ENCODE measurements at places on chromosomes 11 and 22.

DNA sequence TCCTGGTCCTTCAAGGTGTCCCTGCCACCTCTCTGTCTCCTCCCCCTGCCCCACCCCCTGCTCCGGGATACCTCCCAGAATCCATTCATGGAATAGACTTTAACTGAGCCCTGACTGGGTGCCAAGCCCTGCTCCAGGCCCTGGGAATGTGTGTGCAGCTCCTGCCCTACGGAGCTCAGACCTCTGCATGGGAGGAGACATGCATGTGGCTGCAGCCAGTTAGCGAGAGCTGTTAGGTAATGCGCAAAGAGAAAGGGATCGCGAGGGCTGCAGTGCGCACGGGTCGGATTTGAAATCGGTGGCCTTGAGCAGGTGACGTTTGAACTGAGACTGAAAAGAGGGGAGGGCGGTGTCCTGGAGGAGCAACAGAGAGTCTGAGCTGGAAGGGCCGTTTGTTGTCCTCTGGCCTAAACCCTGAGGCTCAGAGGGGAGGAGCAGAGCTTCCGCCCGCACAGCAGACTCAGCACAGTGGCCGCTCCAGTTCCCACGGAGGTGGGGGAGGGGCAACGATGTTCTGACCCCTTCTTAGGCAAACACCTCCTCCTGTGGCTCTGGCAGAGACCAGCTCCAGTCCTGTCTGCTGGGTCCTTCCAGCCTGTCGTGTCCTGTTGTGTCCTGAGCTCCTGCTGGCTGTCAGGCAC lies 19.8 kb upstream of the LRRC10B start:
- peak; percentile 67 for DNase-seq

DNA sequence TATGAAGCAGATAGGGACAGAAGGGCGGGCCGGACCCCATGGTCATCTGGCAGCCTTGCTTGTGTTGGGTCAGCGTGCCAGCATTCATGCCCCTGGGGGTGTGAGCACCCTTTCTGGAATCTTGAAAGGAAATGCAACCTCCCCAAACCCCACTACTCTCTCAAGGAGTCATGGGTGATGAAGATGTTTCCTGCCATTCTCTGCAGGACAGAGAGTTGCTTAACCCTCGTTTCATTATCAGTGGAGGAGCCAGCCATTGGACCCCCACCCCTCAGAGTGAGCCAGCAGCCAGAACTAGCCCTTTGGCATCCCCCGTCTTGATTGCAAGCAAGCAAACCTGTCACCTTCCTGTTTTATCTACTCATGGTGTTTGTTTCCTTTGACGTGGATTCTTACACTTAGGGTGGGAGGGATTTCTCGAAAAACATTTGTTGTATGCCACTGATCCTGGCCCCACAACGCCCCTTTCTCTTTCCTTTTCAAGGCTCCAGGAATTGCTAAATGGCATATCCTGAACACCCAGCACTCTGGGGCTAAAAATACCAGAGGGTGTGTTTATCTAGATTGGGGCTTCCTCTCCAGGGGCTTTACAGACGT lies 258.3 kb downstream of the ETS1 start:
- no peak for DNase-seq

DNA sequence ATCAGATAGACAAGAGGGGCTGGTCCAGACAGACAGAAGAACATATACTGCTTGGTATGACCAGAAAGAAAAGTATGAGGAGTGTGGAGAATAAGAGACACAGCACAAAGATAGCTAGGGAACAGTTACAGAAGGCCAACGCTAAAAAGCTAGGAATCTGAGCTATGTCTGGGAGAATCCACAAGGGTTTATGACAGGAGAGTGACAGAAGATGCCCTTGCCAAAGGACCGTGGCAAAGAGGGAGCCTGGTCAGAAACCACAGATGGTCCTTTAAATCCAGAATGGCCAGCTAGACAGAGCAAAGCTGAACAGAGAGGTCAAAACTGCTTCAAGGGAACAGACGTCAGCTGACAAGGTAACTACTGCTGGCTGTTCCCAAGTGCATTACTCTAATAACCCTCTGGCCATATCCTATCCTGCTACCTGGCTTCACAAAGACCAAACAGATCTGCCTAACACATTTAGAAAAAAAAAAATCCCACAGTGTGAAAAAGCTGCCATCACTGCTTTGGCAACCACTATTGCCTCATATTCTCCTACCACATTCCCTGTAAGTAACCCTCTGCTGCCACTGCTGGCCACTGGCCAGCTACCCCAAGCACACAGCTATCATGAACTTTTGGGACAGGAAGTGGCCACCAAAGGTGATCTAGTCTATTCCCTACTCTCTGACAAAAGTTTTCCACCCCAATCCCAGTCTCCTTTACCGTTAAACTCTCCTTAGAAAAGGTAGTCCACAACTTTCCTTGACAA lies 7.3 kb downstream of the SERGEF start:
- no peak for DNase-seq

- DNase-seq: no peak
These were observed 1269.3 kb upstream of the CNTN5 start for GRCh38 chr11:97751405-97751804.

- DNase-seq: no peak
These were observed 9.8 kb downstream of the CD82 start for GRCh38 chr11:44575288-44575672.

- no peak for DNase-seq
These were observed 17.2 kb downstream of the KIAA0930 start for GRCh38 chr22:45223304-45224117.

DNA sequence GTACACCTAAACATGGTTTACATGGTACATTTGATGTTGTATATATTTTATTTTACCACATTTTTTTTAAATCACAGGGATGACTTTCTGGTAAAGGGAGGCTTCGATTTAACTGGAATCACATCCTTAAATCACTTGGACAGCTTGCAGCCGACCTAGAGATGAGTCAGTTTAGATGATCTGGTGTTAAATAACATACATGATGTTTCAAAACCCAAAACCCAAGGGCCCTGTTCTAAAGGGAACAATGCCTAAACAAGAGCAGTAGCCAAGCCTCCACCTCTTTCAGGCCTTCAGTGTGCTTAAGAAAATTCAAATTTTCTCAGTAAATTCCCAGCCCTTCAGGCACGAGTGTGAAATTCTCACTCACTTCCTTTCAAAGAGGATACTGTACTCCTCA lies 108.8 kb downstream of the WT1 start:
- DNase-seq: no peak

DNA sequence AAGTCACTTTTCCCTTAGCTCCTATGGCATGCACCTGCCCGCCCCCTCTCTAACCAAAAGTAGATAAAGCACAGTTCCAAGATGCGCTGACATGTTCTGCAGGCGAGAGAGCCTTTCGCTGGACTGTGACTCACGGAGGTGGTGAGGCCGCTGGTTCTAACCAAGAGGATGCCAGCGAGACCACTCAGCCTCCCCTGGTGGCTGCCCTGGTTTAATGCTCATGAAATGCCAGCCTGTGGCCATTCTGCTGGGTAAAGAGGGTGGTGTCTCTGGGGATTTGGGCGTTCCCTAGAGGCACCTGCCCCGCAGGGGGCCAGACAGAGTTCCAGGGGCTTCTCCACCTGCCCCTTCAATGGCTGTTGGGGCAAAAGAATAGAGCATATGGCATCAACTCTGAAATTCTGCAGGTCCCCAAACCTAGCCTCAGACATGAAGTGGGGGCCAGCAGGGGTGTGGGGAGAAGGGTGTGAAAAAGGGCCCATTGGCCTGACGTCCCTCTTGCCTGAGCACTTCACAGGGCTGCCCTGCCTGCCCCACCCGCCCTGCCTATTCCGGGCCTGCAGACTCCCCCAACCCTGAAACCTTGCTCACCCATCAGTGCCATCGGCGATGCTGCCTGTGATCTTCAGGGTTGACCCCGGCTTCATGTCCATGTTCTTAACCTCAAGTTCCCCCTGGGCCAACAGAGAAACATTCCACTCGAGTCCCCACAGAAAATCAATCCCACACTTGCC lies 8.5 kb downstream of the LGALS2 start:
- DNase-seq: no peak

GRCh38 chr22:39494471-39495120 lies 7.5 kb upstream of the MIEF1 start:
- no peak for DNase-seq

DNA sequence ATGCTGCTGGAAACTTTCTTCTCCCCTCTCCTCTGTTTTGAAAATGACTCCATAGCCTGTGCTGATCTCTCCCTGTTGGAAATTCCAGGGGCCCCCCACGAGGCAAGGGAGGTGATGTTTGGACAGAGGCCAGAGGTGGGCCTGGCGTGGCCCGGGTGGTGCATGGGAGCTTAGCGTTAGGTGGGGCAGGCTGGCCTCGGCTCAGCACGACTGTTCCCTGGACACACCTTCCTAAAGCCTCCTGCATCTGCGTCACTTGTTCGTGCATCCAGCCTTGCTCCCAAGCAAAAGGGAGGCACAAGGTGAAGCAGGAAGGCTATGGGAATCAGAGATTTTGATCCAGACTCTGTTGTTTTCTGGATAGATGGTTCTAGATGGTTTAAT lies 135.2 kb downstream of the CEP164 start:
- no peak for DNase-seq

DNA sequence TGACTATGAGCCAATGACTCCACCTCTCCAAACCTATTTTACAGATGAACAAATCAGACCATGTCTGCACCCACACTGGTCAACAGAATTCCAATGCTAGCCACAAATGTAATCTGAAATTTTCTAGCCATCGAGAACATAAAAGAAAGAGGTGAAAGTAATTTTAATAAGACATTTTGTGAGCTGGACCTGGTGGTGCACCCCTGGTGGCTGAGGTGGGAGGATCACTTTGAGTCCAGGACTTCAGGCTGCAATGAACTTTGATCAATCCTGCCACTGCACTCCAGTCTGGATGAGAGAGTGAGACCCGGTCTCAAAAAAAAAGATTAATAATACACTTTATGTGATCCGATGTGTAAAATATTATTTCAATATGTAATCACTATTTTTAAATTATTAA lies 9.4 kb upstream of the RNF185 start:
- DNase-seq: no peak

- DNase-seq: no peak
These were observed 4.0 kb downstream of the TAF10 start for GRCh38 chr11:6608011-6608410.

- DNase-seq: no peak
These were observed 173.4 kb downstream of the DDX10 start for GRCh38 chr11:108838102-108838791.

- DNase-seq: no peak
These were observed 137.6 kb downstream of the TEAD1 start for GRCh38 chr11:12811861-12812260.

- peak; percentile 84 for DNase-seq
These were observed 829 bp upstream of the ZBED5 start for GRCh38 chr11:10858439-10859325.

DNA sequence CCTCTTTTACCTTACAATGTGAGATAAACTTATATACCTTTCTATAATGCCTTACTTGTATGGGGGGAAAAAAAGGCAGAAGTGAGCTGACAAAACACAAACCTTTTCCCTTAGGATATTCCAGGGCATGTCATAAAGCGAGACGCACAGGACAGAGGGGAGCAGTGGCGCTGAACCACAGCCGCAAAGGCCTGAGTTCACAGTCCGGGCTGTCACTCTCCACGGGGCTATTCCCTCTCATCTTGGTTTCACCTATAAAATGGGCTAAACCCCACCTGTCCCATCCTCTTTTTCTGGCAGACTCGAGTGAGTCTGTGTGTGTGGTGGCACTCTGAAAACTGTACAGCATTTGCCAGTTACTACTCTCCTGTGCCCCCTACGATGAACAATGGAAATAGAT lies 14.4 kb upstream of the FXYD2 start:
- DNase-seq: no peak

GRCh38 chr11:12271241-12271640 lies 106.1 kb upstream of the PARVA start:
- DNase-seq: no peak

GRCh38 chr11:83097429-83098075 lies 25.9 kb upstream of the RAB30 start:
- DNase-seq: no peak

GRCh38 chr11:37076866-37077265 lies 478.8 kb upstream of the RAG2 start:
- no peak for DNase-seq

GRCh38 chr11:57597916-57598830 lies 688 bp downstream of the SERPING1 start:
- peak; percentile 91 for DNase-seq

DNA sequence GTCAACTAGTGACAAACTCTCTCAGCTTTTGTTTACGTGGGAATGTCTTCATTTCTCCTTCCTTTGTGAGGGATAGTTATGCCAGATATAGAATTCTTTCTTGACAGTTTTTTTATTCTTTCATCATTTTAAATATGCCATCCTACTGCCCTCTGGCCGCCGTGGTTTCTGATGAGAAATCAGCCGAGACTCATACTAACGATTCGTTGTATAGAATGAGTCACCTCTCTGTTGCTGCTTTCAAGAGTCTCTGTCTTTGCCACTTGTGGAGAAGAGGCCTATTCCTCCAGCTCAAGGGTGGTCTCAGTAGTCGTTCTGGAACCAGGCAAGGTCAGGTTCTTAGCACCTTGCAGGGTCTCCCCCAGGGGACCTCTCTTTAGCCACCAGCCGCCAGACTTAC lies 8.0 kb downstream of the MYO7A start:
- no peak for DNase-seq

GRCh38 chr11:46649180-46649738 lies 31.9 kb downstream of the ATG13 start:
- DNase-seq: peak; percentile 40

DNA sequence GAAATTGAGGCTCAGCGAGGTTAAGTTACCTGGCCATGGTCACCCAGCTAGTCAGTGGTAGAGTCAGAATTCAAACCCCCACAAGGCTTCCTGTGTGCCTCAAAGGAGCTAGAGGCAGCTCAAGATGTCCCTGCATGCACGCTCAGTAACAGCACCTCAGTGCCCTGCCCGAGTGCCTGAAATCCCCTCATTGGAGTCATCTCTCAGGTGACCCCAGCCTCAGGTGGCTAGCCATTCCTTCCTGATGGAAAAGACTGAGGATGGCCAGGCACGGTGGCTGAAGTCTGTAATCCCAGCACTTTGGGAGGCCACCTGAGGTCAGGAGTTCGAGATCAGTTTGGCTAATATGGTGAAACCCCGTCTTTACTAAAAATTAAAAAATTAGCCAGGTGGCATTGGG lies 36.9 kb downstream of the LIF start:
- no peak for DNase-seq

Measured in right hindlimb (tissue), 1 donor.